ENCODE measurements at places on chromosomes 6 and 20. TPM values are rescaled to one million over a fixed set of nuclear protein-coding genes. Genes with fewer than 3 reads are reported as not detected.

GRCh38 chr6:134145786-134146185, 93.4 kb upstream of the SLC2A12 start:
- no peak for DNase-seq

DNA sequence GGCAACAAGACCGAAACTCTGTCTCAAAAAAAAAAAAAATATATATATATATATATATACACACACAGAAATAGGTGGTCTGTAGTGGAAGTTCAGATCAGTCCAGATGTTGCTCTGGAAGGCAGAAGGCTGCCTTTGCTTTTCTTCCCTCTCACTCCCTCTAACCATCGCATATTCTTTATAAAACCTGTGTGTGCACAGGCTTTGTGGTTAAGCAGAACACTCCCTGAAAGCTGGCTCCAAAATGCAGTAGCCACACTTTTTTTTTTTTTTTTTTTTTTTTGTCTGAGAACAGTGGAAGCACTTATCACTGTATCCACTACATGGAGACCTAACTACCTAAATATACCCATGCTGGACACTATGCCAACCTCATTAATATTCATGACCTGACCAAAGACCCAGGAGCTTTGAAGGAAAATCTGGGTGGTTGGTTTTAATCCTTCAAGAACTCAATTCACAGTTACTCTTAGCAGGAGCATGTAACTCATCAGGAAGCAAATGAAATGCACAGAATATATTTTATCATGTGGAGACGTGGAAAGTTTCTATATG, 20.0 kb upstream of the GFOD1 start:
- no peak for DNase-seq

- DNase-seq = no peak
These were observed 46.6 kb upstream of the CCDC167 start for GRCh38 chr6:37546141-37546871.

GRCh38 chr6:7088076-7088742, 19.6 kb upstream of the RREB1 start:
- DNase-seq = no peak

COL10A1 gene
- not detected for total RNA-seq

FAM83B gene
- total RNA-seq = 0.47 TPM

IMPG1 gene
- not detected for total RNA-seq
